Stimulated activated CD8-positive, alpha-beta memory T cell treated with anti-CD3 and anti-CD28 coated beads, Interleukin-4, amount 100 ng/mL, for 1 hour (primary cell): ENCODE measurements at places on chromosomes 13 and 19.
A peak's percentile ranks its signal among the peaks of the same experiment; 100 is the strongest.

DNA sequence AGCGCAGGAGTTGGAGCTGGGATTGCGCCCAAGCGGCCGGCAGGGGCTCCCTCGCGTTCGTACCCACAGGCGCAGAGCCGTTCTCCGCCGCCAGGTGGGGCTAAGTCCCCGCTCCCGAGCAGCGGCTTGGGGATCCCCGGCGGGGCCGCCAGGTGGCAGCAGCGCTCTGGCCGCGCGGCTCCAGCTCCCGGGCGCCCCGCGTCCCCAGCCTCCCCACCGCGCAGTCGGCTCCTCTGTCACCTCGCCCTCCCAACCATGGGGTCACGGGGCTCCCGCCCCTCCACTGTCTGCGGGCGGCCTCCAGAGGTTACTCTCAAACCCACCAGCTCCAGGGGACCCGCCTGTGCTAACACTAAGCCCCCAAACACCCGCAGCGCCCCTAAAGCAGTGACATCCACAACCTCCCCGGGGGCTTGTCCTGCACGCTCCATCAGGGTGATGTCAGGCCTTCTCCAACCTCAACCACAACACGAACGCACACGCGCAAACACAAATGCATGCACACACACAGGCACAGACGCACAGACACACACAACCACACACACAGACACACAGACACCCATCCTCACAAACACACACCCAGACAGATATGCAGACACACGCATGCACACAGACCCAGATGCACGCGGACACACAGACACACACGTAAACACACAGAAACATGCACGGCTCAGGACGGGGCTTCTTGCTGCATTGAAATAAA, 18.4 kb upstream of the KCTD15 start:
- DNase-seq, result peak; percentile 60

GRCh38 chr13:110403315-110403714, 96.2 kb downstream of the COL4A2 start:
- no peak for DNase-seq

GRCh38 chr19:27752530-27753184, 1460.3 kb downstream of the UQCRFS1 start:
- no peak for DNase-seq

GRCh38 chr13:95596701-95597100, 44.2 kb downstream of the CLDN10 start:
- no peak for DNase-seq

- no peak for DNase-seq
Measured at GRCh38 chr13:112782429-112783010, 92.7 kb downstream of the ATP11A start.

DNA sequence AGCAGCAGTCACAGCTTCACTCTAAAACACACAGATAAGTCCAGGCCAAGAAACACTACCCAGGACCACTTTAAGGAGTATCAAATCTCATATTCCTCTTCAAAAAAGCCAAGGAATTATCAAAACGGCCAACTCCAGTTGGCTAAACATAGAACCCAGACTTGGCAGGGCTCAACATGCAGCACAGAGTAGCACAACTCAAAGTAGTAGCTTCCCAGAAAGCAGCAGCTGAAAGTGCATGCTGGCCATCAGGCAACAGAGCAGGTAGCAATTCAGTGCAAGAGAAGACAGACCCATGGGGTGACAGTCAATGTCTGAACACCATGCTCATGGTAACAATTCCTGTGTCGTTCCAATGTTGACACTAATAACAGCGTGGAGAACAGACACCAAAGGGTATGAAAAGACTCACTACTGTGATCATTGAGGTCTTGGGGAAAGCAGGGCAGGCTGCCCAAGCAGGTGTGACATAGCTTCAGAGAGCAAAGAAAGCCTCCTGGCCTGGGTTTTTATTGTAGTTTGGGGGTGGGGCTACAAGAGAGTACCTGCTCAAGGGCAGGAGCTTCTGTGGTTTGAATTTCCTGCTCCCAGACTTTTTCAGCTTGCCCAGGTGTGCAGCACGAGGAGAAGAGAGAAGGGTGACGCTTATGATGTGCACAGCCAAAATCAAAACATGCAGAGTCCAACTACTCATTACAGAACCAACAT, 6.2 kb downstream of the ZNF709 start:
- no peak for DNase-seq

DNA sequence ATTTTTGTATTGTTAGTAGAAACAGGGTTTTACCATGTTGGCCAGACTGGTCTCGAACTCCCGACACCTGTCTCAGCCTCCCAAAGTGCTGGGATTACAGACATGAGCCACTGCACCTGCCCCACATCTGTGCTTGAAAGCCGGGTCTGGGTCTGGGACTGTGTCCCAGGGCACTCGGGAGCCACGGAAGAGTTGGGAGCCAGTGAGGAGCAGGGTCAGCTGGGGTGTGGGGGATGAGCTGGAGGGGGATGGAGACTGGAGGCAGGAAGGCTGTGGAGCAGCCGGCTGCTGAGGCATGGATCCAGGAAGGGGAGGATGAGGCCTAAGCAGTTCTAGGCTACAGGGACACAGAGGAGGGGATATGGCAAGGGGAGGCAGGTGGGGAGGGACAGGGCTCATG, 10.7 kb upstream of the SPACA4 start:
- DNase-seq, result no peak

- no peak for DNase-seq
Measured at GRCh38 chr13:100581504-100581903, 7.1 kb downstream of the GGACT start.

DNA sequence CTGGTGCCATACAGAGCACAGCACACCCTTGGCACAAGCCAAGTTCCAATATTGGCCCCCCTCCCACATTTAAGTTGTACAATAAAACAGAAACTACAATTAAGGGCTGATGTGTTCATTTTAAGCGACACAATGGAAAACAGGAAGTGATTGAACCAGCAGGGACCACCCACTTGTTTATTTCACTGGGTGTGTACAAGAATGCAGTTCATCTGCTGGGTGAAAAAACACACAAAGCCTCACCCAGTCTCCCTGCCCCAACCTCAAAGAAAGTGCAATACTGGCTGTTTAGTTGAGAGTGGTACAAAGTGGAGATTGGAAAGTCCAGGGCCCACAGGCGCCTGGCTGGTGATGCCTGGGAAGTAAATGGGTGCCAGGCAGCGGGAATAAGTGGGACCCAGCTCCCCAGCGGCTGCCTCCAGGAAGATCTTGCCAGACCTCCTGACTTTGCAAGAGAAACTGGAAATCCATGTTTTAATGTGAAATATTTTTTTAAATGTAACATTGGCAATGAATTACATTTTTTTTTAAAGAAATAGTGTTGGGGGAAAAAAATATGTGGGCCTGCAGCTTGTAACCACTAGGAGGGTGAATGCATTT, 322.1 kb downstream of the ZNF536 start:
- no peak for DNase-seq

DNA sequence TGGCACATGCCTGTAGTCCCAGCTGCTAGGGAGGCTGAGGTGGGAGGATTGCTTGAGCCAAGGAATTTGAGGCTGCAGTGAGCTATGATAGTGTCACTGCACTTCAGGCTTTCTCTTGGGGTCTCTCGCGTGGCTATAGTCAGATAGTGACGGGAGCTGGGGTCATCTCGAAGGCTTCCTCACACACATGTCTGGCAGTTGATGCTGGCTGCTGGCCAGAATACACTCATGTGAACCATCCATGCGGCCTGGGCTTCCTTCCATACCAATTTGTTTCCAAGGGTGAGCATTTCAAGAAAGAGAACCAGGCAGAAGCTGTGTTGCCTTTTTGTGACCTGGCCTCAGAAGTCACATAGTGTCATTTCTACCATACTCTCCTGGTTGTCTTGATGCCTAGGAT, 26.4 kb downstream of the LEUTX start:
- no peak for DNase-seq

DNA sequence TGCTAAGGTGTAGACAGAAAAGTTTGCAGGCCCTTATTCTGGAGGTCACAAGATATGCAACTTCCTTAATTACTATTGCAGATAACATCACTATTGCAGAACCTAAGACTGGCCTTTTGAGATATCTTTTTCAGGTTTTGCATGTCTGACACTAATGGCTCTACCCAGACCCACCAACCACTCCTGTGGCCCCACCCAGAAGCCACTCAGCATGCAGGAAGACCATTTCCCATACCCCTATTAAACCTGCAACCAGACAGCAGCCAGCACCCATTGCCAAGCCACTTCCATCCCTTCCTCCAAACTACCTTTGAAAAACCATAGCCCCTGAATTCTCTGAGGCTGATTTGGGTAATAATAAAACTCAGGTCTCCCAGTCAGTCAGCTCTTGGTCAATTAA, 297.6 kb downstream of the SLITRK6 start:
- no peak for DNase-seq

GRCh38 chr19:9862938-9863337, 27.8 kb downstream of the PIN1 start:
- no peak for DNase-seq

GRCh38 chr13:59024434-59024833, 1139.3 kb downstream of the DIAPH3 start:
- no peak for DNase-seq

- DNase-seq, result no peak
Measured at GRCh38 chr13:102190930-102191329, 210.9 kb downstream of the FGF14 start.

DNA sequence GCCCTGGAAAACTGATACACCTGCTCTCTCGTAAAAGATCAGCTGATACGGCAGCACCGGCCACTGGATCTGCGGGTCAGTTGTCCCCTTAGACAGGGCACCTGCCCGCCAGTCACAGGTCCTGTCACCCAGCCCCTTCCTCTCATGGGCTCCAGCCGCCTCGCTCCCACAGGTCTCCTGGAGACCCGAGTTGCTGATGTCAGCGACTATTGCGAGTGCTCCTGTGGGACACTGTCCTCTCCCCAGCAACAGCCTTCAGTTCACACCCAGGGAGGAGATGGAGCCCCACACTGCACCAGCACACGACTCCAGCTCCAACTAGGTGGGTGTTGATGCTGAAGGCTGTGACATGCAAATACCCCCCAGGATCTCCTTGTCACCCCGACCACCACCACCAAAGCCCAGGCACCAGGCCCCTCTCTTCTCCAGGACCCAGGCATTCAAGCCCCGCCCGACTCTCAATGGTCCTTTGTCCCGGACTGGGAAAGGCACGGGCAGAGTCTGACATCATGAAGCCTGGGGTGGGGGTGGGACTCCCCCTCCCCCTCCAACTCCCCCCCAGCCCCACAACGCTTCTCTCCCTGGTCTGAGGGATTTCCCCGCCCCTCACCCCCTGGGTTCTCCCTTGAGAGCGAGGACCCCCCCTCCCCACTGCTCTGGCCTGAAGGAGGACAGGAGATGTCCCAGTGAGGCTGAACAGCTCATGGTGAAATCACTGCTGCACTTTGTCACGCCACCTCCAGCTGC, 1.4 kb upstream of the MAG start:
- DNase-seq, result no peak

- no peak for DNase-seq
Measured at GRCh38 chr13:80706164-80706471, 365.2 kb upstream of the SPRY2 start.

DNA sequence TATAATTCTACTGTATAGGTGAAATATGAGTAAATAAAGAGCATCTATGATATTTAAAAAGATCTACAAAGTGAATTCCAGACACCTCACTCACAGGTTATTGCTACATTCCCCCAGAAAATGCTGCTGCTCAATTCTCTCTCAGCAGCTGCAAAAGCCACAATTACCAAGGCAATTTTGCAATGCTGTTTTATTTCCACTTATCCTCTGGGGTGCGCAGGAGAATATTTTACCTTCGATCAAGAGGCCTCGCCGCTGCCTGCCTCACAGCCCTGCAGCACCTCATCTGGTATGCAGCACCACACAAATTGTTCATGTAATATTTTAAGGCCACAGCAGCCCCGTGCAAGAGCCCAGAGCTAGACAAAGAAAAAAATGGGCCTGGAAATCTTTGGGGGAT, 333.2 kb downstream of the DNAJC15 start:
- DNase-seq, result no peak

DNA sequence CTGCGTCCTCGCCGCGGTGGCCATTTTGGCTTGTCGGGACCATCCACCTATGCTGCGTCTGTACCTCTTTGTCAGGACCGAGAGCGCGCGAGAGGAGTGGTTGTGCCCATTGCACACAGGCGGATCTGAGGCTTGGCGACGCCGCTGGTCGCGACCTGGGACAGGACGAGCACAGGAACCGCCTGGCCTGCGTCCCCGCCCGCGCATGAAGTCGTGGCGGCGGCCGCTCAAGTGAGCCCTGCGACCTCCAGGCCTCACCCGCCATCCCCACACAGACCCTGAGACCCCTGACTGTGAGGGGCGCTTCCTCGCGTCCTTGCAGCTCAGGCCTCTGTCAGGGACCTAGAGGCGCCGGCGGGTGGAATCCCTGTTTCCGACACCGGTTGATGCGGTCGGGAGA, 16.8 kb downstream of the ZNF586 start:
- DNase-seq, result no peak

- no peak for DNase-seq
Measured at GRCh38 chr13:46757640-46758039, 39.3 kb downstream of the ESD start.

GRCh38 chr19:2360833-2361232, 768 bp downstream of the TMPRSS9 start:
- no peak for DNase-seq

- DNase-seq, result no peak
Measured at GRCh38 chr13:113629866-113630265, 28.1 kb downstream of the ATP4B start.

DNA sequence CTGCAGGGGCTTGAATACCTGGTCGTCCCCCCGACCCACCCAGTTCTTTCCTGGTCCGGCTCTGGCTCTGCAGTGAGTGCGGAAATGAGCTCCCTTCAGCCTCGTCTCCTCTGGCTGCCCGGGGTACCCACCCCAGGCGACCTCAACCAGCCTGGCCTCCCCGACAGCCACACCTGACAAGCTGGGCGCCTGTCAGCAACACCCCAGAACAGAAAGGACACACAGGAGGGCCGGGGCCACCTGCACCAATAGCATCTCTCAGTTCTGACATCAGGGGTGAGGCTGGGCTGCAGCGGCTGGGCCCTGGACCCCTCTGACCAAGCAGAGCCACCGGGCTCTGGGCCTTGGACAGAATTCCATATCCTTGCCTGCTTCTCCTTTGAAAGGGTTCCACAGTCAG, 19.7 kb downstream of the SUGP1 start:
- no peak for DNase-seq

DNA sequence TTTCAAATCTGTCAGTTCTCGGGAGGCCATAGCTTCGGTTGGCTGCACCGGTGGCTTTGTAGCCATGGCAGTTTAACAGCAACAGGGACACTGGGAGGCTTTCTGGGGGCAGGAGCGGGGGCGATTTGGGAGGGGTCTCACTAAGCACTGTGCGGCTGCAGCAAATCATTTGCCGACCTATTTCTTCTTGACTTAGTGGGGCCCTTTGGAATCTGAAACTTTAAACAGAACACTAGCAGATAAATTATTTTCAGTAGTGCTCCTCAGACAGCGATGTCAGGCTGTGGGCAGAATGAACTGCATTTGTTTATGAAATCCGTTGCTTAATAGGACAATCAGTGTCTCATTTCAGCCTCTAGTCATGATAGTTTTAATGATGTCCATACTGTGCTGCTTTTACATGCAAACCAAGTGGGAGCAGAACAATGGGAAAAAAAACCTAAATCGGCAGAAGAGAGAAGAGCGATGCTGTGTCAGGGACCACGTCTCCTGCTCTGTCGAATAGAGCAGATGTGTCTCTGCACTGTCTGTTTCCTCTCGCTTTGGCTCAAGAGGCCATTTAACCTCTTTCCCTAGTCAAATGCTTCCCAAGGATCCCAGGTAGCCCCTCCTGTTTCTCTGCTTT, 211.9 kb downstream of the OLFM4 start:
- no peak for DNase-seq
